IMR-90 (cell line): ENCODE measurements at places on chromosomes 7 and 10. TPM values are rescaled to one million over a fixed set of nuclear protein-coding genes. Genes with fewer than 3 reads are reported as not detected.
A peak's percentile ranks its signal among the peaks of the same experiment; 100 is the strongest.

The MOGAT3 gene
- not detected in 2 replicates for total RNA-seq

The CHAT gene
- total RNA-seq = not detected in 2 replicates

The SLC13A4 gene
- 0.56 TPM in 1 of 2 replicates, not detected in the other for total RNA-seq

The ZNF804B gene
- not detected in 2 replicates for total RNA-seq

The TMEM184A gene
- 0.28 and 0.36 TPM in 2 replicates for total RNA-seq

DNA sequence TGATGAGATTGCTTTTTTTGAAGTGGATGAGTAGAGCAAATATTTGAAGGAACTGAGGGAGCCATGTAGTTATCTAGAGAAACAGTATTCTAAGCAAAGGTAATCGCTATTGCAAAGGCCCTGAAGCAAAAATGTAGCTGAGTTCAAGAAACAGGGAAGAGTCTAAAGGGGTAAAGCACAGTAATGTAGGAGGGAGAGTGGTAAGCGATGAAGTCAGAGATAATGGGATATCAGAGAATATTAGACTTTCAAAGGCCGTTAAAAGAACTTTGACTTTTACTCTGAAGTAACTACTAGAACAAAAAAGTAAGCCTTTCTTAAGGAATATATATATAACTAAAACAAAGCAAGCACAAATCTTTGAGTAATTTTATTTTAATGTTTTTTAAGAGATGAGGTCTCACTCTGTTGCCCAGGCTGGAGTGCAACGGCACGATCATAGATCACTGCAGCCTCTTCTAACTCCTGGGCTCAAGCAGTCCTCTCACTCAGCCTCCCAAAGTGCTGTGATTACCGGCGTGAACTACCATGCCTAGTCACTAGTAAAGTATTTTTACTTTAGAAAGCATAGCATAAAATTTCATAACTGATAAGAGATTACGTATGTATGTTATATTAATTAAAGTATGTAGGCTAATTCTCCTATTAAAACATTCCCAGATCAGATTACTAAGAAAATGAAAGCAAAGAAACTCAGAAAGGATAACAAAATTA lies 61.7 kb upstream of the OIT3 start:
- peak; percentile 26 for DNase-seq

DNA sequence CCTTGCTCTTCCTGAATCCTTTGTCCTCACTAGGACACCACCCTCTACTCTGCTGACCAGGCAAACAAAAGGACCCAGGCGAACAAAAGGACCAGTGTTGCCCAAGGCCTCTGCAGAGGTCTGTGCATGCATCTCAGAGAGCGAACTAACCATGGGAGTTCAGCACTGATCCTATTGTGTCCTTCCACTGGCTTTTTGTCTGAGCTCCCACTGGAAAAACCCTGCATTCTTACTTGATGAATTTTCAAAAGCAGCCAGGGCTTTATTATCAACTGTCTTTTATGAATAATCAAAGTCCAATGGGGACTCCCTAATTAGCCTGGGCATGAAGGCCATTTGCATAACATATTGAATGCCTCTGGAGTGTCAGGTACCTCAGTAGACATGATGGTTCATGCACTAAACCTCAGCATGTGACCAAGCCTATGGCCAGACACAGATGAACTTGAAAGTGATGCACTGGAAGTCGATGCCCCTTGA lies 140.6 kb downstream of the KCNMA1 start:
- peak; percentile 63 for DNase-seq

DNA sequence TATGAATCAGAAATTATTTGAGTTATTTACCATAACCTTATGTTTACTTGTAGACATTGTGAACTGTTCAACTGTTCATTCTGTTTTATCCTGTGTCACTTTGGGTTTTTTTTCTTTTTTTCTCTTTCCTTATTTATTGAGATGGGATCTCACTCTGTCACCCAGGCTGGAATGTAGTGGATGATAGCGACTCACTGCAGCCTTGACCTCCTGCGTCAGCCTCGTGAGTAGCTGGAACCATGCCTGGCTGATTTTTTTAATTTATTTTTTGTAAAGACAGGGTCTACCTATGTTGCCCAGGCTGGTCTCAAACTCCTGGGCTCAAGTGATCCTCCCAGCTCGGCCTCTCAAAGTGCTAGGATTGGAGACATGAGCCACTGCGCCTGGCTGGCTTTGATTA lies 97.1 kb downstream of the CSTF2T start:
- DNase-seq = peak; percentile 61
